AG10803 (cell line): ENCODE measurements at places on chromosomes 4 and X.

DNA sequence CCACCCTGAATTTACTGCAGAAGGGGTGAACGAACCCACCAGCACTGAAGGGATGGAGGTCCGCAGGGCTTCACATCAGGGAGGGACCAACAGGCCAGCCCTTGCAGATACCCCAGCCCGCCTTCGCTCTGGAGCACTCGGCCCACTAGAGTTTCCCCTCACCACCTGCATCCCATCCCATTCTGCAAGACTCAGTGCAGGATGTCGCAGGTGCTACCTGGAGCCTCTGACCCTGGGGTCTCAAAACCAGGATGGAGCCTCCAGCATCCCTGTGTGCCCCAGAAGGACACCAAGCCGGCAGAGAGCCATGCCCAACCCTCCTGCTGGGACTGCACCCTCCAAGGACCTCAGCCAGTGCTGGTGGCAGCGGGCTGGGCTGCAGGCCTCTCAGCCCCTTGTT lies 57.6 kb upstream of the ADRA2C start:
- DNase-seq: no peak

- peak; percentile 11 for DNase-seq
Observed at GRCh38 chr4:121951521-121952110, at the start of gene TRPC3. Gene TRPC3 (minus strand): TSS chr4:121952060. CDS start chr4:121951680, 380 bp downstream.

GRCh38 chr4:41065434-41066006 lies 148.8 kb downstream of the APBB2 start:
- no peak for DNase-seq

- no peak for DNase-seq
Observed at GRCh38 chr4:13534344-13535063, 9.8 kb downstream of the NKX3-2 start.

- no peak for DNase-seq
Observed at GRCh38 chrX:136659174-136659573, 11.2 kb downstream of the CD40LG start.

GRCh38 chr4:40412866-40413795 lies 78.0 kb downstream of the CHRNA9 start:
- DNase-seq: no peak

DNA sequence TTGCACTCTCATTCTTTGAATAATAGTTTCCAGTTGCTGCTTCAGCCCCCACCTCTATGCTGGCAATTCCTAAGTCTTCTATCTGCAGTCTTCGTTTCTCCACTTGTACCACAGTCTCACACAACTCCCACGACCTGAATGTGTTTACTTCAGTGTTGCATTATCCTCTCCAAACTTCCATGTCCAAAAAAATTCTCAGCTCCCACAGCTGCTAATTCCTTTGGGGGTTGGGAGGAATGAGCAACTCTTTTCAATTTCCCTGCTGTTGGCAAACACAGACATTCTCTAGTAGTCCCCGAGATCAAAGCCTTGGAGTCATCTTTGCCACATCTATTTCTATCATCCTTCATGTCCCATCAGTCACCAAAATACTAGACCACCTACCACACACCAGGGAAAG lies 14.4 kb upstream of the CDS1 start:
- peak; percentile 17 for DNase-seq

DNA sequence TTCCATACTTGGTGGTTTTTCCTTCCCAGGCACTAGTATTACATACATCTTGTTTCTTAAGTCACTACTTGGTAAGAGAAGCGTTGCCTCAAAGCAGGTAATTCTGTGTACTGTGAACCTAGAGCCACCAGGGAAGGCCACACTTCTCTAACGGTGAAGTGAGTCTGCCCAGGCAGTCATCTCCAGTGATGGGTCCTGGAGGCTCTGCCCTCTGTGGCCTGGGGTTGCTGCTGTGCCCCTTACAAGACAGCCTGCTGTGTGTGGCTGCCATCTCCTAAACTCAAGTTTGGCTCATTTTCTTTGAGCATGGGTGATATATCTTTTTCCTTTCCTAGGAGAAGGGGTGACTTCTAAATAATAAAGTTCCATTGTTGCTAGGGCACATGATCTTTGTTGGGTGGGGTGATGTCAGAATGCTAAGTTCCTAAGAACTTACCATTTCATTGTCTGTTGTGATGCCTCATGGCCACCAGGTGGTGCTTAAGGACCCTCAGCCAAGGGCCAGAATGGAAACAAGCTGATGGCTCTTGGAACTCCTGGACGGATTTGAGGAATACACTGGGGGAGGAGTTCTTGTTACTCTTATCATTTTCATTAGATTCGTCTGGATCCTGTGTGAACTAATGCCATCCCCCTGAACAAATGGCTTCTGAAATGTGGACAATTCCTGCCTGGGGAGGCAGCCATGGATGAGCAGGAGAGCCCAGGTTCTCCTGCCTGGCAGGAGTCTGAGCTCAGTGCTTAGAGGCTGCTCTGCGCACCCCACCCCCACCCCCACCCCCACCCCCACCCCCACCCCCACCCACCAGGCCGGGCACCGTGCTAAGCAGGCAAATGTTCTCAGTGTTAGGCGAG lies 41.1 kb upstream of the WDR1 start:
- peak; percentile 82 for DNase-seq

DNA sequence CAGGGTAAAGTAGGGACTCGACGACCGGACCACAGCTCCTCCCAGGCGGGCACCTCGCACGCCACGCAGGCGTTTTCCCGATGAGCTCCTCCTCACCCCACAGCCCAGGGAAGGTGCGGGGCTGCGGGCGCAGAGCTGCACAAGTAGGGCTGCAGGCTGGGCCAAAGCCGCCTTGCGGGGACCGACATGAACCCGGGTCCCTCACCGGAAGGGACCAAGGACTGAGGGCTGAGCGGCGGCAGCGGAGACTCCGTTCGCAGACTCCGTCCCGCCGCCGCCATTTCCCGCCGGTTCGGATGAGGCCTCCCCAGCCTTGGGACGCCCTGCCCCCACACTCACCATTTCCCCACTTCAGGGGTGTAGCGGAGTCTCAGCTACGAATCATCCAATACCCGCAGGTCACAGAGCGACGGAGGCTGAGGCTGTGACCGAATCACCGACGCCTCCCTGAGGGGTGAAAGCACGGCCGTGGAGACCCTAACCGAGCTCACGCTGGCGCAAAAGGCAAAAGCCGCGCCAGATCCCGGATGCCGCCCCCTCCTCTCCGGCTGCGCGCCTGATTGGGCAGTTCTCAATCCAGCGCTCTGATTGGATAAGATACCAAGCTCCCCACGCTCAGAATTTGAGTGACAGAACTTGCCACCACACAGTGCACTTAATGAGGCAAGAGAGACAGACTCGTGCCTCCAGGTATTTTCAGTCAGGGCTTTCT lies at the start of gene ZNF732:
ZNF732 (minus strand) TSS at position 506 of the 712 bp plus-strand sequence; CDS start at position 342, 164 bp downstream.
- peak; percentile 15 for DNase-seq

- DNase-seq: no peak
Observed at GRCh38 chr4:86506591-86506990, 87.5 kb upstream of the PTPN13 start.
